ENCODE measurements at places on chromosomes 3 and 15.

GRCh38 chr15:38073178-38073946, 138.9 kb downstream of the TMCO5A start:
- no peak for DNase-seq

DNA sequence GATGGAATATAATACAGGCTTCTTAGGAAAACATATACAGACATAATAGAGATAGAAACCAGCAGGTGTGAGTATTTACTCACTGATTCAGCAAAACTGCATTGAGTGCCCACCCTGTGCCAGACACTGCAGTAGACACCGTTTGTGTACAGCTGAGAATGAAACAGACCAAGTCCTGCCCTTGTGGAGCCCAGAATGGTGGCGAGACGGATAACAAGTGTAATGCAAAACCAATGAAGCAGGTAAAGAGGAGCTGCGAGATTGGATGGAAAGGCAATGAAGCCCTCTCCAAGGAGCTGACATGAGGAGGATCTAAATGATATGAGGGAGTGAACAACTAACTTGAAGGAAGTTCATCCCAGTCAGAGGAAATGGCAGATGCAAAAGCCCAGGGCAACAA, 256.4 kb downstream of the MEX3B start:
- no peak for DNase-seq

GRCh38 chr3:143331350-143331749, 211.8 kb downstream of the CHST2 start:
- DNase-seq: no peak

GRCh38 chr3:124409650-124410275, 320.5 kb upstream of the UMPS start:
- DNase-seq: no peak

DNA sequence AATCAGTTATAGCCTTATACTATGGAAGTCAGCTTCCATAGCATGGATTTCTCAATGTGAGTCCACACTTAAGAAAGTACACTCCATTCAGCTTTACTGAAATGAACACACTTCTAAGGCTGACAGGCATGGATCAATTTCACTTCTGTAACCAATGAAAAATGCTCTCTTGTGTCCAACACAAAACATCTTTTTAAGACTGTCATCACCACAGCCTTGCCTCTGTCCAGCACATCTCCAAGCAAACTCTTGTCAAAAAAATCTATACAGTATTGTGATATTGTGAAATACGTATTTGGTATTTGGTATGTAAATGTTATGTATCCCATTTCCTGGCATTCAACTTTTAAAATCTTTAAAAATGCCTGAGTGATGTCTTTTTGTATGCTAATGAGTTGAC, 208.7 kb downstream of the RAP2B start:
- DNase-seq: no peak

- DNase-seq: no peak
Observed at GRCh38 chr3:70984776-70985482, 598.6 kb downstream of the FOXP1 start.

GRCh38 chr3:48190911-48191310, 2.7 kb upstream of the CDC25A start:
- no peak for DNase-seq

DNA sequence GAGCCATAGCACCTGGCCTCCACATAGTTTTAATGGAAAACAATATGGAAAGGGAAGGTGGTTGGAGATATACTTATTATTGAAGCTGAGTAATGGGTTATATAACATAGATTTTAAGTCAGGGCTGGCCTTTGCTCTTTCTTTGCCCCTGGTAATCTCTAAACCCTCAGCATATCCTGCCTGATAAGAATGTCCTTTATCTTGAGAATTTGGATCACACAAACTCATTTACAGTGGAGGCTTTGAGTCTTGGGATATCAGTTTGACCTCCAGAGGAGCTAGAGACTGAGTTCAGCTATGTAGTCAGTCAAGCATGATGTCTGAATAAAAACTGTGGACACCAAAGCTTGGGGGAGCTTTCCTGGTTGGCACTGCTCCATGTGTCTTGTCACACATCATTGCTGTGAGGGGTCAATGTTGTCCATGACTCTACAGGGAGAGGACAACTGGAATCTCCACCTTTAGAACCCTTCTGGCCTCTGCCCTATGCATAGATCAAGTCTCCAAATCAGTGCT, 9.0 kb upstream of the C3orf33 start:
- no peak for DNase-seq

DNA sequence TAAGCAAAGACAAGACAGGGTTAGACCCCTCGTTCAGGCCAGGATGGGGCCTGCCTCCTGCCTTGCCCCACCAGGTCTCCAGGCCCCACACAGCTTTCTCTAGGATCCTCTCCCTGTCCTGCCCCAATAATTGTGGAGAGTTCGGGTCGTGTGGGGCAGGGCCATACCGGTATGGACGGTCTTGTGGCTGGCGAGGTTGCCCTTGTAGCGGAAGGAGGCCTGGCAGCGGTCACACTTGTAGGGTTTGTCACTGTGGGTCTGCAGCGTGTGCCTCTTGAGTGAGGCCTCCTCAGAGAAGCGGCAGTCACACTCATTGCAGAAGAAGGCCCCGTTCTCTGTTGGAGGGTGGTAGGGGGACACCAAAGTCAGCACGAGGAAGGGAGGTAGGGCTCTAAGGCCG, 18.7 kb downstream of the BCL6 start:
- DNase-seq: no peak

DNA sequence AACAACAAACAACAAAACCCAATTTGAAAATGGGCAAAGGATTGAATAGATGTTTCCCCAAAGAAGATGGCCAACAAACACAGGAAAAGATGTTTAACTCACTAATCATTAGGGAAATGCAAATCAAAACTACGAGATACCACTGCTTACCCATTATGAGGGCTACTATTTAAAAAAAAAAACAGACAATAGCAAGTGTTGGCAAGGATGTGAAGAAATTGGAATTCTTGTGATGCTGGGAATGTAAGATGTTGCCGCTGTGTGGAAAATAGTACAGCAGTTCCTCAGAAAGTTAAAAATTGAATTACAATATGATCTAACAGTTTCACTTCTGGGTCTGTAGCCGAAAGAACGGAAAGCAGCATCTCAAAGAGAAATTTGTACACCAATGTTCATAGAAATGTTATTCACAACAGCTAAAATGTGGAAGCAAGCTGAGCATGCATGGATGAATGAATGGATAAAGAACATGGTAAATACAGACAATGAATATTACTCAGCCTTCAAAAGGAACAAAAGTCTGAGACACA, 121.9 kb downstream of the CHSY1 start:
- DNase-seq: no peak

GRCh38 chr3:136658946-136659682, 93.1 kb downstream of the STAG1 start:
- no peak for DNase-seq

- DNase-seq: no peak
Observed at GRCh38 chr15:93089727-93090305, 805 bp upstream of the RGMA start.

- DNase-seq: no peak
Observed at GRCh38 chr3:128413003-128413370, 53.7 kb downstream of the DNAJB8 start.

GRCh38 chr3:69343875-69344274, 42.0 kb downstream of the FRMD4B start:
- no peak for DNase-seq

Measured in activated CD4-positive, alpha-beta T cell treated with anti-CD3 and anti-CD28 coated beads, Interleukin-2, amount 50 U/mL, for 48 hours (primary cell).